HFFc6 (cell line): ENCODE measurements at places on chromosomes 13 and 19.
A peak's percentile ranks its signal among the peaks of the same experiment; 100 is the strongest.

GRCh38 chr19:31718898-31719297, 369.7 kb upstream of the TSHZ3 start:
- no peaks in the 10 kb centered on the region for H3K36me3 ChIP-seq
- H3K4me3 ChIP-seq, result no peak overlapping the region
- DNase-seq, result no peak
- H3K4me1 ChIP-seq, result no peaks in the 10 kb centered on the region
- H3K27me3 ChIP-seq, result no peaks in the 10 kb centered on the region; the same call in 1 of the 2 replicates

- no peak for DNase-seq
- H3K4me1 ChIP-seq, result peaks cover 20% of the 10 kb centered on the region
- H3K27me3 ChIP-seq, result peaks cover 2% of the 10 kb centered on the region
Observed at GRCh38 chr19:42287017-42287826, 14.7 kb upstream of the PRR19 start.

DNA sequence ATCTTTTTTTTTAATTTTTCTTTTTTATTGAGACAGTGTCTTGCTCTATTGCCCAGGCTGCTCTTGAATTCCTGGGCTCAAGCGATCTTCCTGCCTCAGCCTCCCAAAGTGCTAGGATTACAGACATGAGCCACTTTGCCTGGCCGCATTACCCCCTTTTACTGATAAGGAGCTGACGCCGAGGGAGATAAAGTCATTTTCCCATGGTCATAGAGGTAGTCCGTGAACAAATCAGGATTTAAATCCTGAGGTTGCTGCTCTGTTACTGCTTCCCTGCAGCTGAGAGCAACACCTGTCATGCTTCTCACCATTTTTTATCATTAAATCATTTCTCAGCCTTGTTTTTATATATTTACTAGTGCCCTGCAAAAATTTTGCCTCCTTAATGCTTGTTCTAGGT, 7.4 kb downstream of the CYSLTR2 start:
- no peak overlapping the region for H3K4me3 ChIP-seq
- no peaks in the 10 kb centered on the region for H3K4me1 ChIP-seq
- peaks cover 18% of the 10 kb centered on the region for H3K27me3 ChIP-seq
- DNase-seq, result no peak

DNA sequence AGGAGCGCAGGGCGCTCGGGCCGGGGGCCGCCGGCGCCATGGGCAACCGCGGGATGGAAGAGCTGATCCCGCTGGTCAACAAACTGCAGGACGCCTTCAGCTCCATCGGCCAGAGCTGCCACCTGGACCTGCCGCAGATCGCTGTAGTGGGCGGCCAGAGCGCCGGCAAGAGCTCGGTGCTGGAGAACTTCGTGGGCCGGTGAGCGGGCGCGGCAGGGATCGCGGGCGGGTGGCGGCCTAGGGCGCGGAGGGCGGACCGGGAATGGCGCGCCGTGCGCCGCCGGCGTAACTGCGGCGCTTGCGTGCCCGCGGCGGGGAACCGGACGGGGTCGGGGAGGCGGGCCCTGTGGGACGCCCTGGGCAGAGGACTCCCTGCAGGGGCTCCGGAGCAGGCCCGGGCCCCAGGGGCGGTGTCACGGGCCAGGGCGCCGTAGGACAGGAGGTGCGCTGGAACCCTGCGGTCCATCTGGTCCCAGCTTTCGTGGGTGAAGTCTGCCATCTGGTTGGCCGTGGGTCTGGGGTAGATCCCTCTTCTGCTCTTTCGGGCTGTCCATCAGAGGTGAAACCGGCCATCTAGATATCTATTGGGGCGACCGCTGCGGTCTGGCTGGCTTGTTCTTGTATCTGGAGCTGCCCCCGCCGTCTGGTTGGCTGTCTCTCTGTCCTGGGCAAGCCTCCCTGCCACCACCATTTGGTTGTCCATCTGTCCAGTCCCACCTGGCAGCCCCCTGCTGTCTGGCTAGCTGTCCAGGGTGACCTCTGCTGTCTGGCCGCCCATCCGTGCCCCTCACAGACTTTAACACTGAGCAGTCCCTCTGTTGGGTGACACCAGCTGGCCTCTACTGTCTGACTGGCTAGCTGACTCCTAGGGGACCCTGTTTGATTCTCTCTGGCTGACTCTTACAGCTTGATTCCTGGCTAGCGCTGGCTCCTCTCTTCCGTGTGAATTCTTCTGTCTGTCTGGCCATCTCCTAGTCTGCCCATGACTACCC, 622 bp downstream of the DNM2 start:
- peak; percentile 26 for DNase-seq
- no peaks in the 10 kb centered on the region; the same call in 1 of the 2 replicates for H3K27me3 ChIP-seq
- H3K4me1 ChIP-seq, result peaks cover 16% of the 10 kb centered on the region
- H3K27ac ChIP-seq, result peak overlapping the region; percentile 87
